ENCODE measurements at places on chromosomes 12 and 14. TPM values are rescaled to one million over a fixed set of nuclear protein-coding genes. Genes with fewer than 3 reads are reported as not detected.

RPL10L gene
- not detected for total RNA-seq

CDC42BPB gene
- 40.0 TPM for total RNA-seq

DNA sequence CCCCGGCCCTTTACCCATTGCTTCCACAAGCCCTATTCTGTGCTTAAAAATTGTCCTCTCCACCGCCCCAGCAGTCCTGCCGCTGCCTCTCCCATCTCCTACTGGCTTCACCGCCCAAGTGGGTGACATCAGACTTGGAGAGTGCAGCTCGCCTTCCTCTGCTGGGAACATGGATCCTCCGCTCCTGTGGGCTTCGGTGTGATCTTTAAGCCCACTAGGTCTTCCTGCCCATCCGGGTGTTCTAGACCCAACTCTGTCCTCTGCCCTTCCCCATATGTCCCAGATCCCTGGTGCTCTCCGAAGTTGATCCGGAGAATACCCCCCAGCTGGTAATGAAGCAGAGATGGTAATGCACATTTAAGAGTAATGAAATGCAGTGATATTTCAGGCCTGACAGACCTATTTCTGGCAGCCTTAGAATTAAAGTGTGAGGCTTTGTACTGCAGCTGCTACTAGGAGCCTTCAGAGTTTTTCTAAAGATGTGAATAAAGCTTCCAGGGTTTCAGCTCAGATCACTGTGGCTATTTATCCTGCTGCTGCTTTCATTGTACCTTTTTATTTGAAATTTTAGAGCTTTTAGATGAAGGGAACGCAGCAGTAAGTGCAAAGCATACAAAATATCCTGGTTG, 22.9 kb upstream of the CTDSP2 start:
- DNase-seq, result no peak

DNA sequence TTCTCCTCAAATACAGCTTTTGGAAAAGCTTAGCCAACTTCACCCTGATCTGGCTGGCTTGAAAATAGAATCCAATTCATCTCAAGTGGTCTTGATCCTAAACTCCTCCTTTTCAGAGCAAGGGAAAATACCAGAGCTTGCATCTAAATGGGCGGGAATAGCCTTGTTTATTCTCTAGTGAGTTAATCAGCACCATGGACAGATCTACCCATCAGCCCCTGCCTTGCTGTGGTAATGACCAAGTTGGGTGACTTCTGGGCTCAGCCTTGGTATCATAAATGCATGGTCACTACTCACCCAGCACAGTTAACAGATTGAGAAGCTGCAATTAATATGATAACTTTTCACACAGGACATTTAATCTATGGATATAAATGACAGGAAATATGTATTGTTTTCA, 196.6 kb downstream of the GLT1D1 start:
- DNase-seq, result peak; percentile 60

- no peak for DNase-seq
Measured at GRCh38 chr14:77055306-77055705, 26.8 kb upstream of the IRF2BPL start.

DNA sequence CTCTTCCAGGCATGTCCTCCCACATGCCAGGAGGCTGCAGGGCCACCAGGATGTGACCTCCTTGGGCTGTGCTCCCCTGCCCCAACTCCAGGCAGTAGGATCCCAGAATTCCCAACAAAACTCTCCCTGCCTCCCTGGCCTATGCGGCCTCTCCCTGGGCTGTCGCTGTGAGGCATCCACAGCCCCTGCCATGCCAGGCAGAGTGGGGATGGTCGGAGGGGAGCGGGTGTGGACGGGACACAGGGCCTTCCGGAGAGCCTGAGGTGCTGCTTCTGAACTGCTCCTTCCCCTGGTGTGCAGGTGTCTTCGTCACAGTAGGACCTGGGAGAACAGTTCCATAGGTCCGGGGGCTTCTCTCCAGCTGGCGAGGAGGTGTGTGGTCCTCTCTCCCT, 18.3 kb downstream of the GPR132 start:
- DNase-seq, result no peak

RASSF8 gene
- total RNA-seq, result not detected

All from HT-29 (cell line).